MV-4-11 (cell line): ENCODE measurements at places on chromosomes 6 and 20.

DNA sequence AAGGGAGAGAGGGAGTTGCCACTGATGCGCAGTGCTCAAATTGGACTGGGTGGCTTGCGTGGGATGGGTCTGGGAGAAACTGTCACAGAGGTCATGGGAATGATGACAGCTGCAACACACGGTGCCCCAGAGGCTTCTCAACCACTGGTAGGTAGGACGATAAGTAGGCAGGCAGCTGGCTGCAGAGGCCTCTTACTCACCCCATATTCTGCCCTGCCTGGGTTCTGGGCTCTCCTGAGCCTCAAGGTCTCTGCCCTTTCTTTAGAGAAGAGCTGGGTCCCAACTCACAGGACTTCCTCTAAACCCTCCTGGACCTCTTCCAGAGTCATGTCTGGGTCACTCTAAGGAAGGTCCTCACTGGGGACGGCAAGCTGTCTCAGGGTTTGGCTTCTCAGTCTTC, 37.2 kb upstream of the RNF24 start:
- DNase-seq = peak; percentile 47

- DNase-seq = peak; percentile 92
Measured at GRCh38 chr20:1489764-1490436, 1.3 kb downstream of the SIRPB2 start.

DNA sequence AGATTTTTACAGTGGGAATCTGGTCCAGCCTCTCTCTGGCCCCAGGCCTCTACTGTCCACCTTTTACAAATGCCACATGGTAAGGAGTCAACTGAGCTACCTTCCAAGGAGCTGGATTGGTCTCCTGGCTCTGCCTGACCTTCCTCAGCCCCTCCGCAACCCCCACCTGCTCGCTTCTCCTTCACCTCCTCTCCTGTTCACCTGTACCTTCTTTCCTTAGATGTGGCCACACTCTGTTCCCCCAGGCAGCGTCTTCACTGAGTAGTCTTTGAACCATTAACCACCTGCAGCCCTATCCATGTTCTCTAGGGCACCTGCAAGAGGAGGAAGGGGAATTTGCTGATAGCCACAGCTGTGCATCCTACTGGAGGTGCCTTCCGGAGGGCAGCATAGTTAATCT, 55.3 kb upstream of the DDR1 start:
- no peak for DNase-seq

GRCh38 chr6:31896493-31896855, 1.0 kb downstream of the EHMT2 start:
- no peak for DNase-seq

- no peak for DNase-seq
Measured at GRCh38 chr6:120826253-120826652, 508.0 kb downstream of the TBC1D32 start.

DNA sequence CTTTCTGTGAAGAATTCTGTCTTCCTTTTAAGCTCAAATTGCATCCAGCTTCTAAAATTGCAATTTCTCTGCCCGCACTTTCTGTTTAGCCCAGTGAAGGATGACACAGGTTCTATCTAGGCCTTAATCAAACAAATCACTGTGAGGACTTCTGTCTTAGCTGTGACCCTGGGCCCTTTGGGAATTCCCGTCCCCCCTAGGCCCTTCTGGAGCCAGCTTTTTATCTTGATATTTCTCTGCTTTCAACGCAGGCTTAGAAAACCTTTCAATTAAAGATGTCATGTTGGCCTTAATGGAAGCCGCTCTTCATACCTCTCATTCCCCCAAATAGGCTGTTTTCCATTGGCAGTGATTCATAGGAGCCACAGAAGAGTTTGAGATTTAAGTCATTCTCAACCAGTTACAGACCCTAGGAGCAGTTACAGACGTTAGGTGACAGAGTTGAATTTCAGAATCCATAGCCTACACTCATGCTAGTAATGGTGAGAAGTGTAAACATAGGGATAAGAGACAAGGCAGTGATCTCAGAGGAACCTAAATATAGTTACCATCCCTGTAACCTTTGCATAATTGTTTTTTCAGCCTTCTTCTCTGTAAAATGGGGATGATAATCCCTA, 74.8 kb upstream of the FLRT3 start:
- DNase-seq = no peak
